ENCODE measurements at places on chromosomes 4 and X.

GRCh38 chrX:68419975-68420374 is 13.3 kb downstream of the OPHN1 start:
- DNase-seq = no peak

GRCh38 chrX:153917869-153918268 is 8.2 kb downstream of the ARHGAP4 start:
- DNase-seq = no peak

GRCh38 chr4:185379326-185380295 is 16.1 kb downstream of the LRP2BP start:
- no peak for DNase-seq

DNA sequence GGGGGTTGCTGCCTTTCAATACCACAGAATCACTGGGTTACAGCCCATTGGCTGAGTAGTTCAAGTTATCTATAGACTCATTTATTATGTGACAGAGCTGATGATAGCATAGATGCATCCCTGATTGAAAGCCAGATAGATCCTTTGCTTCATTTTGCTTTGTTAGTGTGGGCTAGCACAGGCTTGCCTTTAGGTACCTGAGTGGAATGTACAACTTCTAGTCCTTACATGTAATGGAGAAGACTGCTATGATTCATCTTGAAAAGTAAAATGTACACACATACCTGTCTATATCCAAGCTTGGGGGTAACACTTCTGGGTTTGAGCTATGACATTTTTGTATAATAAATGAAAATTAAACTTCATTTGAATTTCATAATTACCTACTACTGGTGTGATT is 226.0 kb upstream of the FTHL17 start:
- no peak for DNase-seq

- no peak for DNase-seq
Measured at GRCh38 chr4:151809716-151810115, 48.9 kb upstream of the GATB start.
